CD4-positive, alpha-beta T cell treated with Interleukin-15 for 1 hour (primary cell): ENCODE measurements at places on chromosomes 2 and 18.

DNA sequence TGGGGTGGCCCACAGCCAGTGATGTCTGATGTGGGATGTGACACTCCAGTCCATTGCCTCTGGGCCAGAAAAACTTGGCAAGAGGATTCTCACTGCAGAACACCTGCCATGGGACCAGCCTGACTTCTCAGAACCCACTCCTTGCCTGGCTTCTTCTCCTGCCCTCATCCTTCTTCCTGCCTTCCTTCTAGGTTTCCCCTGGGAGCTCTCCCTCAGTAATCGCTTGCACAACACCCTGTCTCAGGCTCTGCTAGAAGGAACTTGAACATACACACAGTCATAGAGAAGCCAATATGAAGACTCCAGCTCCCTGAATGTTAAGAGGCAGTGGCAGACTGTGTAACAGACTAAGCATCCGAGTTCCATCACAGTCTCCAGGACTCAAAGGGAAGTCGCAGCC lies 4.3 kb upstream of the COL6A3 start:
- DNase-seq = no peak

- no peak for DNase-seq
These were observed 17.1 kb upstream of the IL1R2 start for GRCh38 chr2:101974663-101975062.

DNA sequence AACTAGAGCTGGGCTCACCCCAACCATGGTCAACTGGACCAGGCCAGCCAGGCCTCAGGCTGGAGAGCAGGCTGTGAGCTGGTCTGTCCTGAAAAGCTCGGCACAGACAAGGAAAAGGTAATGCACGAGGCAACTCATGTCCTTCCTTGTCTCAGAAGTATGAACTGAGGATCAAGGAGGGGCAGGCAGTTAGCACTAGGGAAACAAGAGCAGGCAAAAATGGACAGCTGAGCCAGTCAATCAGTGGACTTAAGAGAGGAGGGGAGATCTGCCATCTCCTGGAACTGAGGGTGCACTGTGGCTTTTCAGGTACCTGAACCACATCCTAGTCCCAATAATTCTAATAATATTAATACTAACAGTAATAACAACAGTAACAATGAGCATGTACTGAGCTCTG lies 20.6 kb upstream of the WIPF1 start:
- DNase-seq = no peak

GRCh38 chr2:34578641-34579040 lies 979.5 kb upstream of the FAM98A start:
- DNase-seq = no peak

- DNase-seq = no peak
These were observed 167.6 kb upstream of the TNP1 start for GRCh38 chr2:217027414-217027813.

- peak; percentile 43 for DNase-seq
These were observed 137.5 kb downstream of the TPO start for GRCh38 chr2:1550658-1551316.

DNA sequence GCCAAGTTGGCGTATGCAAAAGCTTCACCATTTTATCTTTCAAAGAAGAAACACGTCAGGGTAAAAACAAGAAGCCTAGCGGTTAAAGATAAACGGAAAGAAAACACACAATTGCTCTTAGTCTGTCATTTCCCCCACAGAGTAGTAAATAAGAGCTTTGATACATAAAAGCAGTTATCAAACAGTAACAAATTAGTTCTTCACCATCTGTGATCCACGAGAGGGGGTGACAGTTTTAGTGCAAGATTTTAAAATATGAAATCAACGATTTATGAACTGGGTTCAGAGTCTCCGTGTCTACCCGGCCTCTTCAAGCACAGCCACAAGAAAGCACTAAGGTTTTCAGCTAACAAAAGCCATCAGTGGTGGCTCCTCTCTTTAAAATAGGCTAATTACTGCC lies 703.9 kb upstream of the ID2 start:
- DNase-seq = no peak

DNA sequence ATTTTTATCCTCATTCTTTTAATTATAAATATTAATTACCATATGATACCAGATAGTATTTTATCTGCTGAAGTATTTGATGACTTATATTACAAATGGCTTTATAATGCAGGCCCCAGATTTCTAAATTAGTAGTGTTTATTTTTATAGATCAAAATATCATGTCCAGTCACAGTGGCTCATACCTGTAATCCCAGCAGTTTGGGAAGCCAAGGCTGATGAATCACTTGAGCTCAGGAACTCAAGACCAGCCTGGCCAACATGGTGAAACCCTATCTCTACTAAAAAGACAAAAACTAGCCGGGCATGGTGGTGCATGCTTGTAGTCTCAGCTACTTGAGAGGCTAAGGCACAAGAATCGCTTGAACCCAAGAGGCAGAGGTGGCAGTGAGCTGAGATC lies 100.1 kb upstream of the ARHGAP15 start:
- DNase-seq = no peak

- DNase-seq = no peak
These were observed 6.5 kb upstream of the LGALSL start for GRCh38 chr2:64447317-64448040.
